ENCODE measurements at places on chromosomes 1 and 21.

- no peak for DNase-seq
Measured at GRCh38 chr1:207619871-207620542, 24.9 kb upstream of the CR1L start.

DNA sequence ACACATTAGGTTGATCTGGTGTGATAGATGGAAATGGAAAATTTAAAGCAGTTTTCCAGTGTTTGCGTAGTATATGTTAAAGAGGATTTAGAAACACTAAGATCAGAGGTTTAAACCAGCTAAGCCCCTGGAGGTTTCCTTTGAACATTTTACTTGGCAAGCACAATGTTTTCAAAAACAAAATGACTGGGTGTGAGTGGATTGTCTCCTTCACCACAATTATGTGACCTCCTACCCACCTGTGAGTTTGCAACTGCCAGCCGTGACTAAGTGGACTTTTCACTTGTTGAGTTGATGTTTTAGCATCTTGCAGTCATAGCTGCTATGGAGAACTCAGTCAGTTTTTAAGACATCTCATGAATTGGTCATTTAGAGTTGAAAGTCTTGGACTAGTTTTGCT lies 4.7 kb downstream of the CCDC190 start:
- no peak for DNase-seq

- no peak for DNase-seq
Measured at GRCh38 chr1:83689921-83690868, 308.7 kb downstream of the TTLL7 start.

GRCh38 chr1:165560883-165561656 lies 17.3 kb downstream of the LRRC52 start:
- DNase-seq: no peak

DNA sequence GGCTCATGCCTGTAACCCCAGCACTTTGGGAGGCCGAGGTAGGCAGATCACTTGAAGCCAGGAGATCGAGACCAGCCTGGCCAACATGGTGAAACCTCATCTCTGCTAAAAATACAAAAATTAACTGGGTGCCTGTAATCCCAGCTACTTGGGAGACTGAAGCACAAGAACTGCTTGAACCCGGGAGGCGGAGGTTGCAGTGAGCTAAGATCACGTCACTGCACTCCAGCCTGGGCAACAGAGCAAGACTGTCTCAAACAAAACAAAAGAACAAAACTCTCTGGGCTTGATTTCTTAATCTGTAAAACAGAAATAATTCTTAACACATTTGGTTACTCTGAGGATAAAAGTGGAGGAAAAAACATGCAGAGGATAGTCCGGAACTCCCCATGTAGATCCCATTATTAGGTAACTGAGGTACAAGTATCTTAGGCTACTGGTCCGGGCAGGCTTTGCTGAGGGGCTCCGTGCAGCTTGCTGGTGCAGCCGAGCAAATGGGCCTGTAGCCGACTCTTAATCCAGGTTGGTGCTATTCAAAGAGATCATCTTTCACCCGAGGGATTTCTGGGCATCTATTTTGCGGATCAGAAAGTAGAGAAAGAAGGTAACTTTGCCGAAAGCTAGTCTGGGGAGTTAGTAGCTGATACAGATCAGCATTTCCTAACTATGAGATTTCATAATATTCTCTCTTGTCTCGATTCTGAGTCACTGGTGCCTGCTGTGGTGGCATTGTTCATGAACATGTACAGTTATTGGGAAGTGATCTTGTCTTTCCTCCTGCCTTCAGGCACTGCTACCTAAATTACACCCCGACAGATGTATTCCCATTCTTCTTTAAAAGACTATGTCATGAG lies 56.8 kb downstream of the NFIA start:
- DNase-seq: no peak

All from right forelimb (tissue), 1 donor.